Vagina (tissue), 2 donors: ENCODE measurements at places on chromosomes 12 and 14. TPM values are rescaled to one million over a fixed set of nuclear protein-coding genes. Genes with fewer than 3 reads are reported as not detected.

GRCh38 chr12:93918262-93918661 is 230.1 kb upstream of the PLXNC1 start:
- no peak for DNase-seq

KLRC4 gene
- total RNA-seq, result not detected

GRCh38 chr14:100391724-100392123 is 68.6 kb downstream of the SLC25A47 start:
- no peak for DNase-seq

GRCh38 chr14:71343724-71344123 is 436.5 kb downstream of the PCNX1 start:
- no peak for DNase-seq

- no peak for DNase-seq
Observed at GRCh38 chr12:89928467-89928866, 219.8 kb upstream of the ATP2B1 start.

DNA sequence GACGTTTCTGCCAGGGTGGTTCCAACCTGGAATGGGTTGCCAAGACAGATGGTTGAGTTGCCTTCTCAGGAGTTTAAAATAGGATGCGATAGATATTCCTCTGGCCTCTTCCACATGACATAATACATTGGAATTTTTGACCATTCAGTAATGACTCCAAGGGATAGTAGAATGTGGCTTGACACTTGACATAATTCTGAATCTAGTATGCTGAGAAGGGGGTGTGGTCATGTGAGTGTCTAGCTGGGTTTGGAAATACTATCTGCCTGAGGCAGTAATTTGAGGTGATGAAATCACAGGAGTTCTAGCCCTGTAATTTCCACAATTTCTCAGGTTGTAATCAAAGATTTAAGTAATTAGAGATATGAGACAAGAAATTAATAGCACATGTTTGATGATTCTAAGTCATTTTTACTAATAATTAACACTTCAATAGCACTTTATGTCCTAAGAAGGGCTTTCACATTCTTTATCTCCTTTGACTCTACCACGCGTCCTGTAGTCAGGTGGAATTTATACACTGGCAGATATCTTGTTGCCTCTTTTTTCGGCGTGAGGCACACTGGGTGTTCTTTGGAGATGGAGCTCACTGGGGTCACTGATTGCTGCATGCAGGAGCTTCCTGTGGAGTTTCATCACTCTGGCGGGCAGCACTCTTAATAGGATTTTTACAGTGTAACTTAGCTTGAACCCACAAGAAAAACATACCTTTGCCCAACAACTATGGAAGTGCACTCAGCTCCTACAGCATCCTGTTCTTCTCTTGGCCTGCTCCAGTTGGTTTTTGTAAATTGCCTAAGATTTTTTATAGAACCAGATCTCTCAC is 3.2 kb upstream of the AMIGO2 start:
- no peak for DNase-seq

FSCB gene
- not detected for total RNA-seq

DNA sequence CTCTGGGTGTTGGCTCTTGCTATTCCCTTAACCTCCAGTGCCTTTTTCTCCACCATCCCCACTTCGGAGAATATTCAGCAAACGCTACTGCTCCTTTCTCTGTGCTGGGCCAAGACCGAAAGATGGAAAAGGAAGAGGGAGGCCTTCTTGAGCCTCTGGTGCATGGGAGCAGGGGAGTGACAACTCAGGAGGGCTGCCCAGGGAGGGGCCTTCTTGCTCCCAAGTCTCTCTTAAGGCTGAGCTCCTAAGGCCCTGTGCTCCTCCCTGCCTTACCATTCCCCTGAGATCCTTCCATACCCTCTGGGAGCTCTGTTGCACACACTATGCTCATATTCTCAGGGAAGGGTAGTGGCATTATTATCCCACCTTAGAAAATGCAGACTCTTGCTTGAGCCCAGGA is 34.9 kb downstream of the SH2B3 start:
- no peak for DNase-seq

C12orf56 gene
- 7.4 TPM for total RNA-seq

DNA sequence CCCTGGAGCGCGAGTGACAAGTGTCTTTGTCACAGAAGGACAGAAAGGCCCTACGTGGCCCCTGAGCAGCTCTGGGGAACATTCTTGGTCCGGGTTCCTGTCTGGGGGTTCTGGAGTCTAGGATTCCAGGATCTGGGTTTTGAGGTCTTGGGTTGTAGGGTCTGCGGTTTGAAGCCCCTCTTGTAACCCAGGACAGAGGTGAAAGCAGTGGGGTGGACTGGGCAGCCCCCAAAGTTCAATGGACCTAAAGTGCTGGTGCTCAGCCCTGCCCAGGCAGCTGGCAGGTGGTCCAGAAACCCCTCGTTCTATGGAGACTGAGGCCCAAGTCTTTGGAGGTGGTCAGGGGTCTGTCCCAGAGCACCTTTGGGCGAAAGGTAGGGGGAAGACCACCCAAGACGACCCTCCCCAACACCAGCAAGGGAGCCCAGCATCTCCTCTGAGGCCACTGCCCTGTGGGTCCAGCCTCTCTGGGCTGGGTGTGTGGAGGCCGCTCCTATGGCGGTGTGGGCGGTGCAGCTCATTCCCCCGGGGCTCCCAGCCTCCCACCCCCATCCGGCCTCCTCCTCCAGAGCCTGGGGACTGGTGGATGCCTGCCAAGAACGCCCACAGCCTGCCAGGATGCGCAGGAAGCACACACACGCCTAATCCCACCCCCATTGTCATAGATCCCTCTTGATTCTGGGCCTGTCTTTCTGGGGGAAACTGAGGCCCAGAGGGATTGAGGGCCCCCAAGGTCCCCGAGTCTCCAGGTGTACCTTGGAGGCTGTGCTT is 30.2 kb upstream of the ANKRD9 start:
- DNase-seq, result no peak
